HFFc6 (cell line): ENCODE measurements at places on chromosomes 12 and 14. TPM values are rescaled to one million over a fixed set of nuclear protein-coding genes. Genes with fewer than 3 reads are reported as not detected.

GRCh38 chr12:124923905-124924734 is 9.7 kb upstream of the UBC start:
- H3K4me1 ChIP-seq: peaks cover 77% of the 10 kb centered on the region
- H3K27ac ChIP-seq: peak overlapping the region; percentile 81
- H3K36me3 ChIP-seq: no peaks in the 10 kb centered on the region
- H3K4me3 ChIP-seq: peak overlapping the region; percentile 61

MTRFR gene
- 7.2 to 8.2 TPM (median 7.9 TPM) in 3 replicates for total RNA-seq

CCDC85C gene
- total RNA-seq: 27.7 and 34.9 TPM in 2 replicates

DNA sequence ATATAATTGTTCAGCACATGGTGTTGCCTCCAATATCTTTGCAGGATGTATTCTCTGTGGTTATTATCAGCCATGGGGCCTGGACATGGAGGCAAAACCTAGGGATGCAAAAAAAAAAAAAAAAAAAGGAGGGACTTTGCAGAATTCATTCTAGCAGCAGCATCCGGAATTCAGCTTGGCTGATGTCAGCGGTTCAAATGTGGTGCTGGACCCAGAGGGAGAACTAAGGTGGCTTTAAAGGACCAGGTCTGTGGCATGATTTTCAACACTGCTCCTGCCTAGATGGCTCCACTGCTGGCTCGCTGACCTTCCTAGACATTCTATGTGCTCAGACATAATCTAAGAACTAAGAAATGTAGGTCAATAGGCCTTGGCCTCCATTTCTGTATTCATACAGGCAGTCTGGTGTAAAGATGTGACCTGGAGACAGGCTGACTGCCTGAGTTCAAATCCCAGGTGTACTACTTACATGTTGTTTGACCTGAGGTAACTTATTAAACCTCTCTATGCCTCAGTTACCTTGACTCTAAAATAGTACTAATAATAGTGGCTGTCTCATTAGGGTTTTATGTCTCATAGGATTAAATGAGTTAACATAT is 108.6 kb downstream of the PPM1A start:
- H3K27me3 ChIP-seq: no peaks in the 10 kb centered on the region
- H3K36me3 ChIP-seq: no peaks in the 10 kb centered on the region
- no peaks in the 10 kb centered on the region for H3K4me1 ChIP-seq
- DNase-seq: no peak

GRCh38 chr14:24095271-24096068 is 1.4 kb downstream of the PCK2 start:
- H3K27me3 ChIP-seq: no peaks in the 10 kb centered on the region; the same call in none of the 2 replicates
- peak overlapping the region; percentile 99 for H3K4me3 ChIP-seq
- H3K27ac ChIP-seq: peak overlapping the region; percentile 86
- H3K4me1 ChIP-seq: peaks cover 26% of the 10 kb centered on the region

- H3K4me3 ChIP-seq: no peak overlapping the region
- H3K27me3 ChIP-seq: peaks cover 44% of the 10 kb centered on the region
- H3K27ac ChIP-seq: no peak overlapping the region
- H3K4me1 ChIP-seq: peaks cover 11% of the 10 kb centered on the region
These were observed 48.8 kb upstream of the VRK1 start for GRCh38 chr14:96748362-96748761.
